ENCODE measurements at places on chromosomes 2 and 18.

- no peak for DNase-seq
These were observed 383.0 kb upstream of the SMIM21 start for GRCh38 chr18:75810516-75810915.

DNA sequence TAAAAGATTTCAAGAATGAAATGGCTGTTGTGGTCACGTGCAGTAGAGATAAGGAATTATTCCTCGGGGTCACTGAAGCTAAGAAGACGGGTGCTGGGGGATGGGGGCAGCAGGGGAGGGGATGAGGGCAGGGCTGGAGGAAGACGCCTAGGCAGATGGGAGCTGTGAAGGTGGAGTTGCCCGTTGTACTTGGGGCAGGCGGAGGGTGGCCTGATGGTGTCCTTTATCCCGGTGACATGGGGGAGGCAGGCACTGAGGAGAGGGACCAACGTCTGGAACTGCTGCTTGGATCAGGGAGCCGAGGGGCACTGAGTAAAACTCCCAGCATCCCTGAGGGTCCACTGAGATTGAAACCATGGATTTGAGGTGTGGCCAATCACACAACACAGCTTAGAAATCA lies 64.9 kb downstream of the ZCCHC2 start:
- no peak for DNase-seq

DNA sequence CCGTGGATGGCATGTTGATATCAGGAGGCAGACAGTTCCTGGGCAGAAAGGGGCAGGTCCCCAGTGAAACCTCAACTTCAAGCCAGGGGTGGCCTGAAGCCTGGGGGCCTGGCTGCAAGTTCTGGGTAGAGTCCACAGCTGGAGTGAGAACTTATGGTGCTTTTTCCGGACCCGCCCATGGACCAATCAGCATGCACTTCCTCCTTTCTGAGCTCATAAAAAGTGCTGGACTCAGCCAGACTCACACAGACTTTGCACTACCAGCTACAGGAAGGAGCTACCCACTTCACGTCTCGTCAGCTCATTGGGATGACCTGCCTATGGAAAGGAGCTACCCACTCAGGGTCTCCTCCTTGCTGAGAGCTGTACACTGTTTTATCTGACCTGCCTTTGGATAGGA lies 183.1 kb upstream of the MC4R start:
- no peak for DNase-seq

DNA sequence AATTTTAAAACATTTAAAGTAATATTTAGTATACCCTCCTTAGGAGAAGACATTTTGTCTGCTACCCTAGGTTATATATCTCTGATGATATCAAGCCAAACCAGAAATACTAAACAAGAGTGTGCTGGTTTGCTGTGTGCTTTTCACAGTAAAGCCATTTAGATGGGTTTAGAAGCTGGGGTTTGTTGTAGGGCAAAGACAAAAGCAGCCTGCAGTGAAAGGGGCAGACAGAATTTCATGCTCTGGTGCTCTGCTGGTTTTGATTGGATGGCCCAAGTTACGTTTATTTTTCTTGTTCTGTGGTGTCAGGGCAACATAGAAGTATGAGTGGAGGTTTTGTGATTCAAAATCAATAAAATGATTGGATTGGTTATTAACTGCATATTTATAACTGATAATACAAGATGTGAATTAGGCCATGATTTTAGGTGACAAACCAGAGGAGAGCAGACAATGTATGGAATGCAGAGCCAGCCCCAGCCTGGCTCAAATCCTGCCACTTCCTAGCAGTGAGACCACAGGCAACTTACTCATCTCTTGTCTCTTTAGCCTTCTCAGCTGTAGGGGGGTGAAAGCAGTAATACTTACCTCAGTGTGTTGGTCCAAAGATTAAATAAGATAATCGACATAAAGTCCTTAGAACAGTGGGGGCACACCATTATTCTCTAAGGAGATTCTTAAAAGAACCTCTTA lies 30.9 kb upstream of the IER3IP1 start:
- no peak for DNase-seq

- DNase-seq: no peak
These were observed 99.4 kb downstream of the FTCDNL1 start for GRCh38 chr2:199751492-199752120.

DNA sequence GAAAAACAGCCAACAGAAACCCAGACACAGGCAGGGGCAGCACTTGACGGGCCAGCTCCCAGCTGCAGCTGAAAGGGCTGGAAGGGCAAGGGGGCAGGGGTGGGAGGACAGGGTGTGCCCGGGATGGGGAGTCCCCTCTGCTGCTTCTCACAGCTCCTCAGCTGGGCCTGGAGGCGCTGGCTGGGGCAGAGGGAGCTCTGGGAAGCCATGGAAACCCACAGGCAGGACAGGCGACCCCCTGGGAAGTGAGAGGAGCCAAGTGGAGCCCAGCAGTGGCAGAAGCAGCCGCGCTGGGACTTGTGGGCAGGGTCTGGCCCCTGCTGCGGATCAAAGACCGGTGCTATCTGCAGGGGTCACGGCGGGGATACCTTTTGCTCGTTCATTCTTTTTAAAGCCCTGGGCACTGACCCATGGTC lies 20.7 kb downstream of the OTOF start:
- no peak for DNase-seq

DNA sequence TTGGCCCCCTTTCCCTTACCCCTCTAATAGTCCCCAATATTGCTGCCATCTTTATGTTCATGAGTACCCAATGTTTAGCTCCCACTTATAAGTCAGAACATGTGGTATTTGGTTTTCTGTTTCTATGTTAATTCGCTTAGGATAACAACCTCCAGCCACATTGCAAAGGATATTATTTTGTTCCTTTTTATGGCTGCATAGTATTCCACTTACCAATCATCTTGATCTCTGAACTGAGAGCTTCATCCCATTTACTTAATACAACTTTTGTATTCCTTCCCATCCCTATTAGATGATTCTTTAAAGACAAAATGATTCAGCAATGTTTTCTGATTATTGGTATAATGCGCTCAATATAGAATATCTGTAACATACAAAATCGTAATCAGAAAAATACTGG lies 36.7 kb downstream of the ARL5A start:
- DNase-seq: no peak

- no peak for DNase-seq
These were observed 429.2 kb downstream of the TNS1 start for GRCh38 chr2:217573571-217573970.

DNA sequence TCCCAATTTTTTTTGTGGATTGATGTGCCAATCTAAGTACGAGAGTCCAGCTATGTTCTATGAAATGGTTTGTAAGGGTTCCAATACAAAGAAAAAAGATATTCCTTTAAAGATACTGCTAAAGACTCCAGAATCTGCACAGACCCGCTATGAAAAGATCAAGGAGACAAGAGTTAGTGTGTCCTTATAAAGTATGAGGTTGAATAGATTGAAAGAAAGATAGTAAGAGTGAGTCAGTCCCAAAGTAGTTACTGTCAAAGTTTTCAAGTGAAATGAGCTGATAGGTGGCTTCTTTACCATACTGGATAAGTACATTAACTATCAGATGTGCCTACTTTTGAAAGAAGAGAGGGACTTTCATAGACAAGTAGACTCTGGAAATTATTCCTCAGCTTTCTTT lies 17.9 kb upstream of the EHBP1 start:
- DNase-seq: no peak

DNA sequence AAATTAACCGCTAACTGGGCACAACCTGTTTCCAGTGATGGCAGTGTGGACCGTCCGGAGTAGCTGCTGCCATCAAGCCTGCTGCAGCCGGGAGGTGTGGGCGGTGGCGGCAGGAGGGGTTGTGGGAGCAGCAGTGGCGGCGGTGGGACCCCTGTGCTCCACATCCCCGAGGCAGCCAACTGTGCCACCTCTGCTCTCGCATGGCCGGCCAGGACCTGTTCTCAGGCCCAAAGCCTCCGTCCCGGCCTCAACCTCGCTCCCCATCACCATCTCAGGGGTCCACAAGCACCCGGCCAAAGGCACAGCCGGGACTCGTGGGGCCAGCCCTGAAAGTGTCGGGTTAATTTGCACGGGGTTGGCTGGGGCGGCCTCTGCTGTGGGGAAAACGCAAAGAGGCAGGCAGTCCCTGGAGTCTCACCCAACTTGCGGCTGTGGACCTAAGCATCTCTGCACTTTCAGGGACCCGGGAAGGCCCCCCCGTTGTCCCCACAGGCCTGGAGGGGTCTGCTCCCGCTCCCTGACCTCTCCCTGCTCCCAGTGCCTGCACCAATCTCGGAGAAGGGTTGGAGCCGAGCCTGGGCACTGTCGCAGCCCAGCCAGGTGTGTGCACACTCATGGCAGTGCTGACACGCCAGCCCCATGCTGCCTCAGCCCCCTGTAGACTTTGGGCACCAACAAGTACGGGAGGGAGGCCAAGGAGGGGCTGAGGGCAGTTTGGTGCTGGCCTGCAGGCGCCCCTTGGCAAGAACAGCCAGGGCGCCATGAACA lies 44.4 kb upstream of the PEX13 start:
- no peak for DNase-seq

- DNase-seq: no peak
These were observed 137.0 kb upstream of the ATP5MC3 start for GRCh38 chr2:175318542-175318941.

DNA sequence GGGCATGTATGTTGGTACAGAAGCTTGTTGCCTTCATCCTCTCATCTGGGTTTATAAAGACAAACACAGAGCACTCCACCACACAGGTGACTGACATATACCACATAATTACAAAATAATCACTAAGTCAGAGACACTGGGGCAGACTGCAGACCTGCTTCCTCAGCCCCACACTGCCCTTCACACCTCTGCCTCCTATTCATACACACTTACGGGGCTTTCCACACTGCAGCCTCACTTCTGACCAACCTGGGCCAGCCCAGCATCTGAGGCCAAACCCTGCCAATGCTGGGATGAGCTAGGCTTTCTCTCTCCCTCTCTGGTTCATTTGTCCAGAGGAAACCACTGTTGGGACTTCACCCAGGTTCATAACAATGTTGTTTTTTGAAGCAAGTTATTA lies 4.5 kb downstream of the EMX1 start:
- DNase-seq: no peak

- no peak for DNase-seq
These were observed 7.1 kb upstream of the PKDCC start for GRCh38 chr2:42040643-42041278.

DNA sequence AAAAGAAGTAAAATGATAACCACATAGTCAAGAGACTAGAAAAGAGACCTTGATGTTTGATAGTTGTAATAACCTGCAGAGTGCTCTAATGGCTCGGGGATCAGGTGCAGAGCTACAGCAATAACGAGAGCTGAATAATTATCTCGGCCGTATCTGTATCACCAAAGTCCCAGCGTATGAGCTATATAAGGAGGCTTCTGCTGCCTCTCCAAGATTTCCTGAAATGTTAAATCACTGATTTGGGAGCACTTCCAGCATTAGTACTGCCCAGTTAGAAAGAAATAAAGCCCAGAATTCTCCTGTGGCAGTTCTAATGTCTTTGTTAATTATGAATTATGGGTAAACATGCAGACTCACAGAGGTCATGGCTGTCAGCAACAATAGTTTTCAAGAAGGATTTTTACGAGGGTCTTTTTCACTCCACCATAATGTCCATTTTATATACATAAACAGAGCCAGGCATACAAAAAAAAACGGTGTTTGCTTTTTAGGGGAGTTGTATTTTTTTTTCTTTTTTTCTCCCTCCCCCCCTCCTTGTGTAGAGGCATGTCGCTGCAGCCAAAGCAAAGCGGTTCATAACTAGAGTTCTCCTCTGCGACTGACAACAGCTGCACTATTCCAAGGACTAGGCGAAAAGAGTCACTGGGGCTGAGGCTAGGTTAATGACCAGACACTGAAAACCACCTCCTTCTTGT lies 168.3 kb upstream of the VRK2 start:
- no peak for DNase-seq

GRCh38 chr2:159795841-159796690 lies 1.9 kb downstream of the CD302 start:
- DNase-seq: no peak

DNA sequence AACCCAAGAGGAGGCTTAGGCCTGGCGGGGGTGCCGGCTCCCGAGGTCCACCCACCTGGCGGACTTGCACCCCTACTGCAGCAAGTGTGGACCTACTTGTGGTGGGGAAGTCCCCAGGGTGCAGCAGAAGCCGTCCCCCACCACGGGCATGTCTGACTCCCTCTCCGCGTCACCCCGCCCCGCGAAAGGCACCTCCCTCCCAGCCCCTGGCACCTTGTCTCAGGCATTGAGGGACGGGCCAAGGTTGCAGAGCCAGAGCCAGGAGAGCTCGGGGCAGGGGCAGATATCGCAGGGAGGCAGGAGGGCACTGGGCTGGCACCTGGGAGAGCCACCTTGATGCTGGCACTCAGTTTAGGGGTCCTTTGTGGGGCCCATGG lies 19.0 kb downstream of the CROCC2 start:
- DNase-seq: no peak

- DNase-seq: no peak
These were observed at the start of gene ARHGEF4 for GRCh38 chr2:130836501-130837174. Gene ARHGEF4, plus strand, starts transcription at chr2:130836914. Its CDS starts 40 bp downstream, at chr2:130836954.

DNA sequence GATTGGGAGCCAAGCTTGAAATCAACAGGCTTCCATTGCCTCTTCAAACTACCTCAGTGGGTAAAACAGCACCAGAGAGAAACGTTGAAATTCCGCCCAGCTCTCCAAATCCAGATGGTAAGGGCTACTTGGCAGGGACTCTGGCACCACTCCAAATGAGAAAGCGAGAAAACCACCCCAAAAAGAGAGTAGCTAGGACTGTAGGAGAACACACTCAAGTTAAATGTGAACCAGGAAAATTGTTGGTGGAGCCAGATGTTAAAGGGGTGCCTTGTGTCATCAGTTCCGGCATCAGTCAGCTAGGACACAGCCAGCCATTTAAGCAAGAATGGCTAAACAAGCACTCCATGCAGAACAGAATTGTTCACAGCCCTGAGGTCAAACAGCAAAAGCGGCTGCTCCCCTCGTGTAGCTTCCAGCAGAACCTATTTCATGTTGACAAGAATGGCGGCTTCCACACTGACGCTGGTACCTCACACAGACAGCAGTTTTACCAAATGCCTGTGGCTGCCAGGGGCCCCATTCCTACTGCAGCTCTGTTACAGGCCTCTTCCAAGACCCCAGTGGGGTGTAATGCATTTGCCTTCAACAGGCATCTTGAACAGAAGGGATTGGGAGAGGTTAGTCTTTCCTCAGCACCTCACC lies 167.3 kb downstream of the ASXL3 start:
- no peak for DNase-seq

GRCh38 chr18:60775978-60776377 lies 403.4 kb upstream of the MC4R start:
- no peak for DNase-seq

GRCh38 chr2:48668992-48669391 lies 51.3 kb downstream of the GTF2A1L start:
- DNase-seq: no peak

DNA sequence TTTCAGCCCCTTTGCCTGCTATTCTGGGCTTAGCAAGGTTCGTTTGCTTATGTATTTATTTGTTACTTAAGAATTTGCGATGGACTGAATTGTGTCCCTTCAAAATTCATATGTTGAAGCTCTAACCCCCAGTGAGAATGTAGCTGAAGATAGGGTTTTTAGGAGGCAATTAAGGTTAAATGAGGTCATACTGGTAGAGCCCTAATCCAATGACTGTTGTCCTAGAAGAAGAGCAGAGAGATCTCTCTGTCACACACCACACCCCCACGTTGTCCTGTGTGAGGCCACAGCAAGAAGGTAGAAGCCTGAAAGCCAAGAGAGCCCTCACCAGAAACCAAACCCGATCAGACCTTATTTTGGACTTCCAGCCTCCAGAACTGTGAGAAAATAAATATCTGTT lies 66.7 kb downstream of the KIAA1328 start:
- DNase-seq: no peak

- DNase-seq: no peak
These were observed 21.5 kb downstream of the RND3 start for GRCh38 chr2:150465703-150466569.

GRCh38 chr2:192146069-192147015 lies 48.4 kb downstream of the TMEFF2 start:
- DNase-seq: no peak

All from CMK (cell line).